Cortex of kidney (tissue), 1 donor: ENCODE measurements at places on chromosomes 2 and 18.

GRCh38 chr18:598124-598589 is 1.4 kb downstream of the CLUL1 start:
- no peak for DNase-seq

- no peak for DNase-seq
Measured at GRCh38 chr2:229098801-229099200, 172.3 kb downstream of the PID1 start.

- DNase-seq = no peak
Measured at GRCh38 chr18:58344080-58344670, 284.7 kb downstream of the ALPK2 start.

DNA sequence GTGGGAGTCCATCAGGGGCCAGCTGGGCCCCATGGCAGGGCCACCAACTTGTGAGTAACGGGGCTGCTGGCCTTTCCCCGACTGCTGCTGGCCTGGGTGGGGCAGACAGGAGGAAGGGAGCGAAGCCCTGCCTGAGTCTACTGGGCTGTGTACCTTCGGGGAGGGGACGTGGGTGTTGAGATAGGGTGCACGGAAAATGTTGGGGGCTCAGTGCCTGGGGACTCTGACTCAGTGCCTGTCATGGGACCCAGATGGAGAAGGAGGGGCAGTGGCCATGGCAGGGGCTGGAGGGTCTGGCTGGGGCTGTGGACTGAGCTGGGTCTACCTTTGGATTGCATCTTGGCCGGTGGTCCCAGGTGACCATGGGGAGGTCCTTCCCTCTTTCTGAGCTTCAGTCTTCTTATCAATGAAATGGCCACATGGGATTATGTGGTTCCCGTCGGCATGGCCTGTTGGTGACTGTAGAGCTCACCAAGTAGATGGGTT is 4.0 kb downstream of the SLC4A3 start:
- DNase-seq = no peak

DNA sequence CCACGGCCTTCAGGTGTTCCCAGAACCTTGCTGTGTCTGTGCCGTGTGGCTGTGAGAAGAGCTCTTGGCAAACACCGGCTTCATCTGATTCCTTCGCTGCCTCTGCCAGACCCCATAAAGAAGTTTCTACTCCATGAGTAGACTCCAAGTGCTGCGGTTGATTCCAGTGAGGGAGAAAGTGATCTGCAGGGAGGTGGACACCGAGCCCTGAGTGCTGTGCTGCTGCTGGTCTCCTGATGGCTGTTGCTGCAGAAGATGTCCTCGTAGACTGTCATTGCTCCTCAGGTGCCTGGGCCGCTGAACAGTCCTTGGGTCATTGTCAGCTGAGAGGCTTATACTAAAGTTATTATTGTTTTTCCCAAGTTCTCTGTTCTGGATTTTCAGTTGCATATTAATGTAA is 19.6 kb downstream of the ASB1 start:
- no peak for DNase-seq

- DNase-seq = no peak
Measured at GRCh38 chr2:229408356-229408755, 137.3 kb upstream of the PID1 start.

- no peak for DNase-seq
Measured at GRCh38 chr2:56348392-56349210, 164.8 kb downstream of the CCDC85A start.

- DNase-seq = no peak
Measured at GRCh38 chr18:79314838-79315388, 80.8 kb upstream of the NFATC1 start.

GRCh38 chr2:79862756-79863155 is 349.9 kb downstream of the CTNNA2 start:
- DNase-seq = no peak

DNA sequence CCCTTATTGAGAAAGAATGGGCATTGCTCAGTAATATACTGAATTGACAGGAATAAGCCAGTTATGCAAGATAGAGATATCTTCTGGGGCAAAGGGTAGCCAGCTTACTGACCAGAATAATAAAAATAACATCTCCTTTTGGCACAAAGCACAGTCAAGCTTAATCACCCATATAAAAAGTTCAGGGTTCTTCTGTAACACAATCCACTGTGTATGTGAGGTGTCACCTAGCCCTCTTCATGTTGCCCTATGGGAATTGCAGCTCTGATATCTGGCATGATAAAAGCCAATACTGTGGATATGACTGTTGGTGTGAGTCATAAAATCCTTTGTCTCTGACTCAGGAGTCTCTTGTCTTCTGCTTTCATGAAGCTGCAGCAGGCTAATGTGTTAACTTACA is 90.8 kb downstream of the DSEL start:
- no peak for DNase-seq

DNA sequence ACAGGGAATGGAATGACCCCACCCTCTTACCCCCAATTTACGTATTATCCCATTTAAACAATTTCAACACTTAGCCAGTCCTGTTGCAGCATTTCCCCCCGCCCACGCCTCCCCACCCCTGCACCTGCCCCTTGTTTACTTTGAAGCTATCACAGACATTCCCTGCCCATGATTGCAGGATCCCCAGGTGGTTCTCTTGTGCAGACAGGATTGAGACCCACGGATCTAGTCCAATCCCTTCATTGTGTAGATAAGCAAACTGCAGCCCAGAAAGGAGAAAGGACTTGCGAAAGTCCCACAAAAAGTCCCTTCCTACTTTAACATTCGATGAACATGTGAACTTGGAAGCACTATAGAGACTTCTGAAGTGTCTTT is 38.9 kb downstream of the TMEM17 start:
- DNase-seq = no peak

GRCh38 chr2:216554755-216555154 is 56.1 kb downstream of the RPL37A start:
- DNase-seq = no peak

GRCh38 chr2:188333751-188334524 is 42.3 kb downstream of the GULP1 start:
- no peak for DNase-seq

DNA sequence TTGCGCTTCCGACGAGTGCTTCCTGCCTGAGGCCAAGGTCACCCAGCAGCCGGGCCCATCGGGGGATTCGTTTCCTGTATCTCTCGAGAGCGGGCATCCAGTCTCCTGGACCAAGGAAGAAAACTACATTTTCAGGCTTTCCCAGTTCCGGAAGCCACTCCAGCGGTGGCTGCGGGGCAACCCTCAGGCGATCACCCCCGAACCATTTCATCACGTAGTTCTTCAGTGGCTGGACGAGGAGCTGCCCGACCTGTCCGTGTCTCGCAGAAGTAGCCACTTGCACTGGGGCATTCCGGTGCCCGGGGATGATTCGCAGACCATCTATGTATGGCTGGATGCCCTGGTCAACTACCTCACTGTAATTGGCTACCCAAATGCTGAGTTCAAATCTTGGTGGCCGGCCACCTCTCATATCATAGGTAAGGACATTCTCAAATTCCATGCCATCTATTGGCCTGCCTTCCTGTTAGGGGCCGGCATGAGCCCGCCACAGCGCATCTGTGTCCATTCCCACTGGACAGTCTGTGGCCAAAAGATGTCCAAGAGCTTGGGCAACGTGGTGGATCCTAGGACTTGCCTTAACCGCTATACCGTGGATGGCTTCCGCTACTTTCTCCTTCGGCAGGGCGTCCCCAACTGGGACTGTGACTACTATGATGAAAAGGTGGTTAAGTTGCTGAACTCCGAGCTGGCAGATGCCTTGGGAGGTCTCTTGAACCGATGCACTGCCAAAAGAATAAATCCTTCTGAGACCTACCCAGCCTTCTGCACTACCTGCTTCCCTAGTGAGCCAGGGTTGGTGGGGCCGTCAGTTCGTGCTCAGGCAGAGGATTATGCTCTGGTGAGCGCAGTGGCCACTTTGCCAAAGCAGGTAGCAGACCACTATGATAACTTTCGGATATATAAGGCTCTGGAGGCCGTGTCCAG is 1.0 kb downstream of the MARS2 start:
- DNase-seq = no peak

DNA sequence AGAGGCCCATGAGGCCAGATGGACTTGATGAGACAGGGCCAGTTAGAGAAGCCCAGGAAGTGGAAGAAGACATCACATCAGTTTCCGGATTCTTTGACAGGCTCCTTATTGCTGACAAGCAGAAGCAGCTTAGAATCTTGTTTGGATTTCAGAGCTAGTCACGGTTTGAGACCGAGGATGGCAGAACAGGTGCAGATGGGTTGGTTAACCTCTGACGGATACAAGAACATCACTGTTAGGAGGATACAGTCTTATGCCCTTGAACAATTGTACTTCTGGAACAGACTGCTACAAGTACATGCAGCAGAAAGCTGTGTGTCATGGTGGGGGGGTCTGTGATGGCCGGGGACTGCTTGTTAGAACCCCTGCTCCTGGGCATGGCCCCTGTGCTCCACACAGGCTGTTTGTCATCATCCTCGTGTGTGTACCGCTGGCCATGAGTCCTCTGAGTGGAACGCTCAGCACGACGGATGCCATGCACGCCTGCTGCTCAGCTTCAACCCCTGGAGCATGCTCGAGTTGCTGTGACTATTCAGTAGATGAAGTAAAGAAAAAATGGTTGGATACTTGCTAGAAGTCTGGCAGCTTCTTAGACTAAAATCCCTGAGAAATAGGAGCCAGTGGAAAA is 217.7 kb downstream of the SH3RF3 start:
- DNase-seq = no peak

- no peak for DNase-seq
Measured at GRCh38 chr18:2070631-2071030, 500.7 kb downstream of the METTL4 start.

- no peak for DNase-seq
Measured at GRCh38 chr18:46397174-46397573, 259.8 kb downstream of the LOXHD1 start.

GRCh38 chr2:96509114-96509846 is 4.1 kb upstream of the NEURL3 start:
- no peak for DNase-seq

DNA sequence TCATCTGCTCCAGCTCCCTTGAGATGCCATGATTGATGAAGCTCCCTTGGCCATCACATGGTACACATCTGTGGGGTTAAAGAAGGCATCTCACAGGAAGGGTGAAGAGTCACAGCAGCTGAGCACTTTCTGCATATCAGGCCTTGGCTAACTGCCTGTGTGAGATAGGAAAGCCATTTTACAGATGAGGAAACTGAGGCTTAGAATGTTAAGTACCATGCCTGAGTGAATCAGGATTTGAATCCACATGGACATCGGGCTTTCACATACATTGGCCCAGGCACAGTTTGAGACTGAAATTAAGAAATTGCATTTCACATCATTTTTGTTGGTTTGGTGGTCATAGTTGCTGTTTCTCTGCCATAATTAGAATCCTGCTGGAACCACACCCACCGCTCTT is 126.8 kb downstream of the BCL2L11 start:
- DNase-seq = no peak

DNA sequence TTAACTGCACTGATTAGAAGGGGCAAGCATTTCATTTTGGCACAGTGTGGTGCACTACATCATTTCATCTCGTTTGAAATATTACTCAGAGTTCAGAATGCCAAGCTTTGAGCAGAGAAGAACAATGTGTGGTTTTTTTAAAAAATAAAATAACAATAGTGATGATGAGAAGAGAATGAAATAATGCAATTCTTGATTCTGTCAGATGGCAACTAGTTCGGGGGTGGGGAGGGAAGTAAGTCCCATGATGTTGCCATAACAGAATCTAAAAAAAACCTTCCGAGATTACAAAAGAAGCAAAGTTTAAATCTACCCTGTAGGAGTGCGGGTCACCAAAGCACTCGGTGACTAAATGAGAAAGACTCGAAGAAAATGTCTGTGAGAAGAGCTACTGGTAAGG is 490.4 kb downstream of the NR4A2 start:
- no peak for DNase-seq

GRCh38 chr2:158131919-158132566 is 30.4 kb downstream of the UPP2 start:
- no peak for DNase-seq

- no peak for DNase-seq
Measured at GRCh38 chr2:168158586-168158985, 88.8 kb downstream of the STK39 start.

DNA sequence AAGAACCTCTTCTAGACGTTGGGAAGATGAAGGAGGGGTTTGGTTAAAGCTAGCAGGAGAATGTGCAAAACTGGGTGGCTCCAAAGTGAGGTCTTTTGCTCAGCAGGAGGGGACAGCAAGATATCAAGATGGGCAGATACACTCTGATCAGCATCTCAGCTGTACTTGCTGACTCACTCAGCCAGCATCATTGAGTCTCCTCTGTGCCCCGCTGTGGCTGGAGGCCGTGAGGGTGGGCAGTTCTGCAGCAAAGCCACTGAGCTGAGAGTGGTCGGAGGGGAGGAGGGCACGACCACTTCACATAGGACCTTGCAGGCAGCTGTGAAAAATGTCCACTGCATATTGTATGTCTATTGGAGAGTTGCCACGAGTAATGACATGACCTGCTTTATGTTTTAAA is 152.0 kb downstream of the CAPN13 start:
- no peak for DNase-seq

DNA sequence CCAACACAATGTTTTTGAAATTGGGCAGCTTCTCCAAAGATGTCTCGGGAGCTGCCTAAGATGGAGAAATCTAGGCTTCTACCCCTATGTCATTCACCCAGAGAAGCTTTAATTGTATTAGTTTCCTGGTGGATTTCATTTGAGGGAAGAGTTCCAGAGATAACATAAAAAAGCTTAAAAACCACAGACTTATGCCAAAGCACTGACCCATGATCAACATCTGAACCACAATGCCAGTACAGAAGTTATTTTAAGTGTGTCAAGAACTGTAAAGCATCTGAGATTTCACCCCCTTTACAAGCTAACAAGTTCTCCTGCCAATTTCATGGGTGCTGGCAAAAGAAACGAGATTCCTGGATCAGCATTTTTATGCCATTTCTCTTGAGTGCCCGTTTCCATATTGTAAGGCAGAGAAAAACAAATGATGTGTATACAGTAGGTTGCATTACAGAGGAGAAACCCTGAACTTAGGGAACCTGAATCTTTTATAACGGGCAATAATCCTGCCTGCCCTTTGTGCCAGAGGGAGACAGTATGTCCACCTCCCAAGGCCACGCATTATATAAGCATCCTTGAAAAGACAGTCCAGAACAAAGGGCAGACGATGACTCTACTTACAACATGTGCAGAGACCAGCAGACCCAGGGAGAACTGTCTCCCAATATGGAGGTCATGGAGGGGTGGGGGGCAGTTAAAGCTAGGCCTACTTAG is 44.1 kb downstream of the MREG start:
- no peak for DNase-seq

DNA sequence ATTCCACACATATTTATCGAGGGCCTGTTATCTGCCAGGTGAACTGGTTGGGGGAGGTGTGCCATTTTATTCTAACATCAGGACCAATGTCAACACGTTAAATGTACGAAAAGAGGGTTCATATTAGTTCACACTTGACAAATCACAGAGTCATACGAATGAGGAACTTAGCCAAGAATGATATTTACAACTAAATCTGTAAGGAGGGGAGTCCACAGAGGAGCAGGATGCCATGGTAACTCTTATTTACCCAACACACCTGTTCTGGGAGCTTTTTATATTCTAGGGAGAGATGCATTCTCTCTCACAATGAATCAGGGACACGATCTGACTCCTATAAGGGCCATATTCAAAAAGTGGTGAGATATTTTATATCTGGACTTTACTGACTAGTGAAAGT is 144.1 kb downstream of the CDC42EP3 start:
- no peak for DNase-seq

GRCh38 chr2:22273853-22274252 is 1111.1 kb upstream of the KLHL29 start:
- DNase-seq = no peak

GRCh38 chr2:28282861-28283646 is 109.6 kb upstream of the FOSL2 start:
- no peak for DNase-seq

GRCh38 chr2:69703189-69703588 is 38.7 kb upstream of the ANXA4 start:
- DNase-seq = no peak
